ENCODE measurements at places on chromosomes 11 and 22. TPM values are rescaled to one million over a fixed set of nuclear protein-coding genes. Genes with fewer than 3 reads are reported as not detected.
A peak's percentile ranks its signal among the peaks of the same experiment; 100 is the strongest.

APOBEC3F gene
- 11.7 TPM for total RNA-seq

MRGPRX4 gene
- total RNA-seq, result not detected

OR51B2 gene
- total RNA-seq, result not detected

UBE2L6 gene
- 28.8 TPM for total RNA-seq

POLDIP3 gene
- total RNA-seq, result 35.5 TPM

SCT gene
- 0.79 TPM for total RNA-seq

PTGDR2 gene
- not detected for total RNA-seq

DNA sequence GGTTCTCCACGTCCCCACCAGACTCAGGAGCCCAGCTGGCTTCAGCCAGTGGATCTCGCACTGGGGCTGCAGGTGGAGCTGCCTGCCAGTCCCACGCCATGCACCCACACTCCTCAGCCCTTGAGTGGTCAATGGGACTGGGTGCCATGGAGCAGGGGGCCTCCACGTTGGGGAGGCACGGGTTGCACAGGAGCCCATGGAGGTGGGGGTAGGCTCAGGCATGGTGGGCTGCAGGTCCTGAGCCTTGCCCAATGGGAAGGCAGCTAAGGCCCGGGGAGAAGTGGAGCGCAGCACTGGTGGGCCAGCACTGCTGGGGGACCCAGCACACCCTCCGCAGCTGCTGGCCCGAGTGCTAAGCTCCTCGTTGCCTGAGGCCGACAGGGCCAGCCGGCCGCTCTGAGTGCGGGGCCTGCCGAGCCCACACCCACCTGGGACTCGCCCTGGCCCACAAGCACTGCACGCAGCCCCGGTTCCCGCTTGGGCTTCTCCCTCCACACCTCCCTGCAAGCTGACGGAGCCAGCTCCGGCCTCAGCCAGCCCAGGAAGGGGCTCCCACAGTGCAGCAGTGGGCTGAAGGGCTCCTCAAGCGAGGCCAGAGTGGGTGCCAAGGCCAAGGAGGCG is 258.5 kb upstream of the PDGFD start:
- peak; percentile 48 for DNase-seq

- no peak for DNase-seq
Measured at GRCh38 chr22:44971651-44972362, 38.0 kb downstream of the PHF21B start.

GRCh38 chr22:23250056-23250784 is 69.9 kb downstream of the BCR start:
- DNase-seq, result no peak

GRCh38 chr11:36994208-36994607 is 396.2 kb upstream of the RAG2 start:
- DNase-seq, result no peak

- DNase-seq, result peak; percentile 75
Measured at GRCh38 chr11:130726234-130727037, 189.8 kb downstream of the SNX19 start.

- DNase-seq, result peak; percentile 93
Measured at GRCh38 chr11:76721755-76722677, 51.5 kb upstream of the LRRC32 start.

- peak; percentile 12 for DNase-seq
Measured at GRCh38 chr11:17788084-17788483, 53.5 kb downstream of the KCNC1 start.

DNA sequence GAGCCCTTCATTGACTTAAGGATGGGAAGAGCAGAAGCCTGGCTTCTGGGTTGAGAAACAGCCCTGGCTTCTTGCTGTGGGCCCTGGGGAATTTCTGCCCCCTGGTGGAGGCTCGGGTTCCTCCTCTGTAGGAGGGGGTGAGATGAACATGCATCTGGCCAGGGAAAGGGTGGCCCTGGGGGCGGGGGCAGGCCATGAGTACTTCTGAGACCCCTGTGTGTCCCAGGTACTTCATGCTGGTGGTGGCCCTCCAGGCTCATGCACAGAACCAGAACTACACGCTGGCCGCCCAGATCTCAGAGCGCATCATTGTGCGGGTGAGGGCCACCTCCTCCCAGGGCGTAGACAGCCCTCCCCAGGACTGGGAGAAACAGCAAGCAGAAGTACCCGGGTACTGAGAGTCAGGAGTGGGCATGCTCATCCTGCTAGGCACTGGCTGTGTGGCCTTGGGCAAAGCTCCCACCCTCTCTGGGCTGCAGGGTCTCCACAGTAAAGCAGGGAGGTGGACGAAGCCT is 15.8 kb downstream of the TMEM258 start:
- DNase-seq, result peak; percentile 46

DNA sequence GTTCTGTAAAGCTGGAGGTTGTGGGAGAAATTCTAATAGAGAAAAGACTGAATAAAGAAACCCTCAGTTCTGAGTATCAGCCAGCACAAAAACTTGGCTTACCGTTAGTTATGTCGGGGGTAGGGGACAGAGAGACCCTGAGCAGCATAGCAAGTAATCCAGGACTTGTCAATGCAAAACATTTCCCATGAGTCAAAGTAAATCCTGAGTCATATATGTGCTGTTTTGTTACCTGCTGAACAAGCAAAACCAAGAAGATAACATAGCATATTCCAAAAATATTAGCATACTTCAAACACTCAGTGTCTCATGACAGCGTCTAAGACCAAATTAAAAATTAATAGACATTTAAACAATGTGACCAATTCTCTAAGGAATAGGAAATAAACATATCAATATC is 75.1 kb upstream of the LUZP2 start:
- no peak for DNase-seq

DNA sequence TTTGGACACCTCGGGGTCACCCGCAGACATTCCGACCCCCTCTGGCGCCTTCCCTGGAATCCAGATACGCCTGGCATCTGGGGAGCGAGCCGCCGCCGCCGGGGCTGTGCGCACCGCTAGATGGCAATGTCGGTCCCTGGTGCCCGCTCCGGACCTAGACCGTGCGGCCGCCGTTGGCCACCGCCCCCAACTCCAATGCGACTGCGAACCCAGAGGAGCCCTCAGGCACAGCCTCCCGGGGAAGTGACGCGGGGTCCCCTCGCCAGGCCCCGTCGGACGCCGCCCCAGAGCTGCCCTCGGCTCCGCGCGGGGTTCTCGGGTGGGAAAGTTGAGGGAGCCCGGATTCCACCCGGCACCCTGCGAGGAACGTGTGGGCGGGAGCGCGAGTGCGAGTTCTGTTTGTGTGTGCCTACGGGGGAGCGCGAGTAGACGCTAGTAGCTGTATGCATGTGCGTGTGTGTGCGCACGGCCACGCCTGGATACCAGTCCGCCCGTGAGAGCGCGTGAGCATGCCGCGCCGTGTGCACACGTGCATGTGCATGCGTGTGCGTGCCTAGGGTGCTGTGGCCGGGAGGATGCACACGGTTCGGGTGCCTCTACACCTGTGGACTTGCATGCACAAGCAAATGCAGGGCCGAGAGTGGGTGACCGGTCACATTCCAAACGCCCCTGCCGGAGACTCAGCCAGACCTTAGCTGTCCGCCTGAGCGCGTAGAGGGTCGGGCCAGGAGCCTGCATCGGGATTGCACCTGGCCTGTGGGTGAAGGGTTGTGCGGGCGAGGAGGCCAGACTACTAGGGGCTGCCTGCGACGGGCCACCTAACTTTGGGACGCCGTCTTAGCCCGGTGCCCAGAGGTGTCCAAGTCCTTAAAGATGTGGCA is 1.9 kb downstream of the CHRM4 start:
- peak; percentile 89 for DNase-seq

- DNase-seq, result no peak
Measured at GRCh38 chr11:45798793-45799441, 6.0 kb upstream of the SLC35C1 start.

- no peak for DNase-seq
Measured at GRCh38 chr11:132043714-132044113, 673.3 kb downstream of the NTM start.

DNA sequence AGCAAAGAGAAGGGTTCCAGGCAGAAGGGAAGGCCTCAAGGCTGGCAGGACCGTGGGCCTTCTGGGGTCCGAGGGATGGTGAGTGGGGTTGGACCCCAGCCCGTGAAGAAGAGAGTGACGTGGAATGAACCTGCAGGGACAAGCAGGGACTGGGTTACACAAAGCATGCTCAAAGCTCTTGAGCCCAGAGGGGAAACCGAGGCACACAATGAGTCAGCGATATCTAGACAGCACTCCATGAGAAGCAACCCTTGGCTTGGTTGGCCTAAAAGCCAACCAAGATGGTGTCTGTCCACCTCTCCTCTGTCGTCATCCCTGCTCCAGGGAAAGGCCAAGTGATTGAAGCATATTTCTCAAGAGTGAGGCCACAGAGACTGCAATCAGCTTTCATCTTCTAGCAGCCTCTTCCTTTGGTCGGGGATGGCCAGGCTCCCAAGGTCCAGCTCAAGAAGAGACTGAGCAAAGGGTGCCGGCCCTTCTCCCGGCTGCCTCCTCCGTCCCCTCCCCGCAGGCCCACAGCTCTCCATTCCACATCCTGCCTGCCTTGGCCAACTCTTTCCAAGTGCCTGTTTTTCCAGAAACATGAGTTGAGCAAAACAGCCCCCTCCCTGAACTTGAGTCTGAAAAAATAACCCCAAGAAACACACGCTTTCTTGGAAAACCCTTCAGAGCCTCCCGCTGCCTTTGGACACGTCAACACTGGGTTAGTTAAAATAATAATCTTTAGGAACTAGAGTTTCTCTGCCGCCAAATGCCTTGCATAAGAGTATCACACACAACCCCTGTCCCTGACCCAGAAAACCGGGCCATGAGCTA is 556.6 kb downstream of the MIAT start:
- DNase-seq, result peak; percentile 91

GRCh38 chr11:47295385-47295784 is 25.5 kb downstream of the MADD start:
- DNase-seq, result no peak

DNA sequence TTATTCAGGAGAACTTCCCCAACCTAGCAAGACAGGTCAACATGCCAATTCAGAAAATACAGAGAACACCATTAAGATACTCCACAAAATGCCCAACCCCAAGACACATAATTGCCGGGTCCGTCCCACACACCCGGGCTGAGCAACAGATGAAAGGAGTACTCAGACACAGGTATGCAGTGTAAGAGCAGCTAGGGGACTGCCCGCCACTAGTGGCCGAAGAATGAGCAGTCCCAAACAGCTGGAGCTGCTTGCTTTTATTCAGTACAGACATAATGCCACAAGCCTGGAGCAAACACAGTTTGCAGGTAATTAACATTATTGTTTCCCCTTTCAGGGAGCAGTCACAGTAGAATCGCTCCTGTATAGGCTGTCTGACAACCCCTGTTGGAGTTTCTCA is 364.6 kb downstream of the LUZP2 start:
- DNase-seq, result no peak

DNA sequence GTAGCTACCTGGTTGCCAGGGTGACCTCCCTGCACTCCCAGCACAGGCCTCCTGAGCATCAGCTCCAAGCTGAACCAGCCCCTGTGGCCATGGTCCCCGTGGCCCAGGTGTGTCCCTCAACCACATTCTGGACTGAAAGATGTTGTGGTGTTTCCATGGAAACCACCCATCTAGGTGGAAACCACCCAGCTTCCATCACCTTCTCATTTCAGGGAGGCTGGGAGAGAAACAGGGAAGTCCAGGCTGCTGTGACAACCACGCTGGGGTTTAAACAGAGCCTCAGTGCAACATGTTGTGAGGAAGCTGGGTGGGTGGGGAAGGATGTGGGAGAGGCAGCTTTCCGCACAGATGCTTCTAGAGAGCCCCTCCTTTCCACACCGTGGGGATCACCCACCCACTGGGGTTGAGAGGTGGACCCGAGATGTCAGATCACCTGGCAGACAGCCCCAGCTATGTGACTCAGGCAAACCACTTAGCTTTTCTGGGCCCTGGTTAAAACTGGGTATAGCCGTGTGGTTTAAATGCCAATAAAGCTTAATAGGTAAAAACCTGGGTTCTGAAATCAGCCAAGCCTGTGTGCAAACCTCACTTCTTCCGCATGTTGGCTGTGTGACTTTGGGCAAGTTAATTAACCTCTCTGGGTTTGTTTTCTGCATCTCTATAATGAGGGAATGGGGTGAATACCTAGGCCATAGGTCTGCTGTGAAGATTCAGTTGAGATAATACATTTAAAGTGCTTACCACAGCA is 46.4 kb downstream of the CD82 start:
- DNase-seq, result peak; percentile 39

- no peak for DNase-seq
Measured at GRCh38 chr11:9247863-9248262, 17.3 kb downstream of the DENND5A start.

- DNase-seq, result no peak
Measured at GRCh38 chr22:46114518-46115387, 35.6 kb upstream of the PPARA start.

DNA sequence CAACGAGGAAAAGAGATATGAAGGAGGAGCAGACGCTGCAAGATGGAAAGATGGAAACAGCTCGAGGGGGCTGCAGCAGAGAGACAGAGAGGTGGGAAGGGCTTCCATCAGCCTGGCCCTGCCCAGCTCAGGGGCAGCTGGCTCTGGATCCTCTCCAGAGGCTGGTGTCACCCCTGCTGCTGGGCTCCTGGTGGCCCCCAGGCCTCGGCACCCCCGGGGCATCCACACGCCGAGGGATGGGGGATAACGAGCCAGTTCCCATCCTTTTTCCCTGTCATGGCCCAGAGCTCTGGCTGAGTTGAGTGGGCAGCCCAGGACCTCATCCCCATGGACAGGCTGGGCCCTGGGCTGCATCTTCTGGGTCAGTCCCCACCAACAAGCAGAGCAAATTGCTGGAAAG is 102.3 kb downstream of the ST3GAL4 start:
- no peak for DNase-seq

Data from right cardiac atrium (tissue), 5 donors.